GM13976 (cell line): ENCODE measurements at places on chromosomes 12 and 14.
A peak's percentile ranks its signal among the peaks of the same experiment; 100 is the strongest.

DNA sequence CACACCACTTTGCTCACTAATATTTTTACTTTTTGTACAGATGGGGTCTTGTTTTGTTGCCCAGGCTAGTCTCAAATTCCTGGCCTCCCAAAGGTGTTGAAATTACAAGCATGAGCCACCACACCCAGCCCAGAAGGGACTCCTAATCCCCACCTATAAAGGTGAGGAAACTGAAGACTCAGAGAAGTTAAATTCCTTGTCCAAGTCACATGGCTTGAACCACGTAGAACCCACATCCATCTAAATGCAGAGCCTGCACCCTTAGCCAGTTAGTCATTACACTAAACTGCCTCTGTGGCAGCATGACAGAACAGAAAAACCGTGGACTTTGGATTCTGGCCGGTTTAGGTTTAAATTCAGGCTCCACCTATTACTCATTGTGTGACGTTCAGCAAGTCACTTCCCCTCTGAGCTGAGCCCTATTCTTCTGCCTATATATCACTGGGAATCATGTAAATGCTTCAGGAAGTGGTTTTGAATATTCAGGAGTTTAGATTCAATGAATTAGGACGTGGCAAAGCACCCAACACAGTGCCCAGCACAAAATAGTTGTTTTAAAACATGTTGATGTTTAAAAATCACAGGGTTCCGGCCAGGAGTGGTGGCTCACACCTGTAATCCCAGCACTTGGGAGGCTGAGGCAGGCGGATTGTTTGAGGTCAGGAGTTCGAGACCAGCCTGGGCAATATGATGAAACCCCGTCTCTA is 3.0 kb upstream of the CORO1C start:
- no peak for DNase-seq

DNA sequence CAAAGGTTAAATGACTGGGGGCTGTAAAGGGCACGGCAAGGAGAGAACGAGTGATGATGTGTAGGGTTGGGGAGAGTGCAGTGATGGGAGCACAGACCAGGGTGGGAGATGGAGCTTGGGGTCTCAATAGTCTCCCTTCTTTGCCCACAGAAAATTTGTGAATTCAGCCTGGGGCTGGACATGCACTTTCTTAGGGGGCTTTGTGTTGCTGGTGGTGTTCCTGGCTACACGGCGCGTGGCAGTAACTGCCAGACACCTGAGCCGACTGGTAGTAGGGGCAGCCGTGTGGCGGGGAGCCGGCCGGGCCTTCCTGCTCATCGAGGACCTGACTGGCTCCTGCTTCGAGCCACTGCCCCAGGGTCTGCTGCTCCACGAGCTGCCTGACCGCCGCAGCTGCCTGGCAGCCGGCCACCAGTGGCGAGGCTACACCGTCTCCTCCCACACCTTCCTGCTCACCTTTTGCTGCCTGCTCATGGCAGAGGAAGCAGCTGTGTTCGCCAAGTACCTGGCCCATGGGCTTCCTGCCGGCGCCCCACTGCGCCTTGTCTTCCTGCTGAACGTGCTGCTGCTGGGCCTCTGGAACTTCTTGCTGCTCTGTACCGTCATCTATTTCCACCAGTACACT is 1.7 kb downstream of the FITM1 start:
- DNase-seq = no peak

- no peak for DNase-seq
Observed at GRCh38 chr12:92012691-92013090, 133.0 kb downstream of the BTG1 start.

DNA sequence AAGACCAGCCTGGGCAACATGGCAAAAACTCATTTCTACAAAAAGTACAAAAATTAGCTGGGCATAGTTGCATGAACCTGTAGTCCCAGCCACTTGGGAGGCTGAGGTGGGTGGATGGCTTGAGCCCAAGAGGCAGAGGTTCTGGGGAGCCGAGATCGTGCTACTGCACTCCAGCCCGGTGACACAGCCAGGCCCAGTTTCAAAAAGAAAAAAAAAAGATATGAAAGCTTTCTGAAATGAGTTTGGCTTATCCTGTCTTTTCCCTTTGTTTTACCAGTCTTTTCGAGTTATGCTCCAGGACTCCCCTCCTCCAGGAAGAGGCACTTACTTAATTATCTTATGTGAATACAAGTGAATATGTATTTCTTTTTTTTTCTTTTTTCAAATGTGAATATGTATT is 3.2 kb downstream of the BBOF1 start:
- DNase-seq = no peak

GRCh38 chr14:92728759-92729364 is 19.6 kb downstream of the LGMN start:
- DNase-seq = no peak

DNA sequence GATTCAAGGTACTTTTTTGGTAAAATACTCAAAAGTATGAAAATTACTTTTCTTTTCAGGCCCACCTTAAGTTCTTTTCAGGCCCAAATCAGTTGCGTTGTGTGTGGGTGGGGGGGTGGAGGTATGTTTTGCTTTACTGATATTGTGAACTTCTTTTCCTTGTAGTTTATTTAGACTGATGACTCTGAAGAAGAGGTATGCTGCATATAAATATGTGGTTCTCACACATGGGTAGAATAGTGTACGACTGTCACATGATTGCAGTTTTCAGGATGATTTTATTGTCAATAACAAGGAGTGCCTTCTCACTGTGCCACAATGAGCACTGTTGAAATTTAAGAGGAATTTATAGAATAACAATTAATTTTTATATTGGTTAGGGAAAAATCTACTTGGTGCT is 166.6 kb upstream of the ATP2B1 start:
- DNase-seq = no peak

GRCh38 chr12:8987163-8987562 is 2.2 kb upstream of the KLRG1 start:
- no peak for DNase-seq

DNA sequence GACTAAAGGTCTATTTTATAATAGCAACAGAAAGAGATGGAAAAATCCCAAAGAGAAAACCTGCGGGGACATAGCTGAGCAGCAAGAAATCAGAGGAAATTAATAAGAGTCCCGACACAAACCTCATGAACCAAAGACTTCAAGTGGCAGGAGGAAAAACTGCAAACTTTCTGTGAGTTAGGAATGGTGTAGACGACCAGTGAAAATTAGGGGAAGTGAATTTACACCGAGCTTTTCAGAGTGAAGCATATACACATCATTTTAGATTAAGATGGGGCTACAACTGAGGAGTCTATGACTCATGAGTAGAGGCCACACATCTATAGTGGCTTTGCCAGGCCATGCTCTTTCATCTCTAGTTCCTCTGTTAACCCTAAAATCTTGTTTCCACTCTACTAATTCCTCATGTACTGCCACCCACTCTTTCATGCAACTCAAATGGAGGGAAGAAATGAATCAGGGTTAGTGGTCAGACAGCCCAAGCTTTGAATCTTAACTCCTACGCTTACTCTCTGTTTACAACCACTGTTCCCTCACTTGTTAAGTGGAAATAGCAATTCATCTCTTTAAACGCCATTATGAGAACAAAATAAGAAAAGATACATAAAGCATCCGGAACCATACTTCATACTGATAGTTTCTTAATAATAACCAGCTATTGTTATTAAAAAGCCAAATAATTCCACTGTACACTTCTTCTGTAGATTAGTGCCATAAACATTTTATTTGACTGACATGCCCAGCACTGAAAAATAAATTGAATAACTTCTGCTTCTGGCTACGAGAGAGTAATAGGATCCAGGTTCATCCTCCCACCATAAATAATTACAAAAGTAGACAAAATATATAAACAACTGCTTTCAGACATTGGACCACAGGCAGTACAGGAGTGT is 219.3 kb downstream of the RMST start:
- DNase-seq = peak; percentile 30

- DNase-seq = no peak
Observed at GRCh38 chr12:67939611-67940010, 49.6 kb upstream of the IFNG-AS1 start.

- no peak for DNase-seq
Observed at GRCh38 chr14:50476134-50476533, 56.2 kb downstream of the MAP4K5 start.

DNA sequence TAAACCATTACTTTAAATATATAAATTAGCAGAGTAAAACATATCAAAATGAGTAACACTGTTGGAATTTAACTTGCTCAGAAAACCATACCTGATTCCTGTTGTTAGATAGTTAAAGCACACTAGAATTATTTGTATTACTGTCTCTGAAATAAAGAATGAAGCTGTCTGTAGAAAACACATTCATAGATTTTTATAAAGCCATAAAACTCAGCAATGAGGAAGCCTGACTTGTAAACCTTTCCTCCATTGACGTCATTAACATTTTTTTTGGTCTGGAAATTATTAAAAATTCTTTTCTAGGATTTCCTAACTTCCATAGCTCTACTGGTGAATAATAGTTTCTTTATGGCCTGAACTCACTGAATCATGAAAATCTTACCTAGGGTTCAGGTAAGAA is 147.6 kb downstream of the BRMS1L start:
- DNase-seq = no peak

DNA sequence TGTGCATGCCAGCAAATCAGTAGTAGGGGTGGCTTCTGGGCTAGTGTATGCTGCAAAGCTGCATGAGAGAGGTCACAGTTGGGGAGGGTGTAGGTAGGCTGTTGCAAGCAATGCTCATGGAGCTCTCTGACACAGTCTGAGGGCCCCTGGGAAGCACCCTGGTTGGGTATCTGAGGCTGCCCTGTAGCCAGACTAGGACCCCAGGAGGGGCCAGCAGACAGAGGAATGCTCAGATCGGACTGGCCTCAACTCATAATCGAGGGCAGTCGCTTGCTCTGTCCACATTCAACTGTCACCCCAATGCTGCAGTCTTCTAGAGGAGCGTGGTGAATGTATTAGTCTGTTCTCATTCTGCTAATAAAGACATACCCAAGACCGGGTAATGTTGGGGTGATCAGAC is 204.0 kb upstream of the ALG10 start:
- DNase-seq = no peak

DNA sequence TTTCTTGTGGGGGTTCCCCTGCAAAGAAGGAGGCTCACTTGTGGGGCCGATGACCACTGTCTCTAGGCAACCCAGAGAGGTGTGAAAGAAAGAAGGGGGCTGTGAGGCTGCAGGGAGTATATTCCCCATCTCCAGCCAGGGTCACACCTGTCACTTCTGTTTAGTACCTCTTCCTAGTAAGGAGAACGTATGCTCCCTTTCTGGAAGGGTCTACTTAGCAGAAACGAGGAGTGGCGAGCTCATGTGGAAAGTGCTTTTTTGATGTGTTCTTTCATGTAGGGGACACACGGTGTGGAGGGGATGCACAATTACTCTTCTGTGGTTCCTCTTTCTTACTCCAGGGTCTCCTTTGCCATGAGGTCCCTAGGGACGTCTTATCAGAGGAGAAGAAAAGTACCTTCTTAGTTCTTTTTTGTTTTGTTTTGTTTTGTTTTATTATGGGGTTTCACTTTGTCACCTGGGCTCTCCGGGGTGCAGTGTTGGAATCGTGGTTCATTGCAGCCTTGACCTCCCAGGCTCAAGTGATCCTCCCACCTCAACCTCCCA is 58.3 kb downstream of the PRKCH start:
- DNase-seq = no peak

- DNase-seq = no peak
Observed at GRCh38 chr12:12521888-12522287, 40.8 kb downstream of the DUSP16 start.

DNA sequence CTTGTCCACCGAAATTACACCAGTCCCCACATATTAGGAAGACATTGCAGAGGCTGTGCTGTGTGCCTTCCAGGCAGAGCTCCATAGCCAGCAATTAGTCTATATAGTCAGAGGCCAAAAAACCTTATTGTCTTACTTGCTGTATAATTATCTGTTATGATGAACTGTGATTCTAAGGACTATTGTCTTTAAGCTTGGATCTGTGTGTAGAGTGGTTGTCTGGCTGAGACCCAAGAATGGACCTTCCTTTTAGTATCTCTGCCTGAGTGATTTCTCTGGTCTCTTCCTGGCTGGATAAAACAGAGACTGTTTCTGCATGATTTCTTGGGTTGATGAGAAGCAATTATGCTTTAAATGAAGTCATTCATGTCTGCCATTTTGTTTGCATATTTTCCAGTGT is 465.3 kb downstream of the PRKD1 start:
- DNase-seq = no peak

GRCh38 chr12:85138833-85139232 is 102.7 kb downstream of the LRRIQ1 start:
- no peak for DNase-seq

GRCh38 chr14:57302883-57303282 is 34.1 kb downstream of the AP5M1 start:
- no peak for DNase-seq

DNA sequence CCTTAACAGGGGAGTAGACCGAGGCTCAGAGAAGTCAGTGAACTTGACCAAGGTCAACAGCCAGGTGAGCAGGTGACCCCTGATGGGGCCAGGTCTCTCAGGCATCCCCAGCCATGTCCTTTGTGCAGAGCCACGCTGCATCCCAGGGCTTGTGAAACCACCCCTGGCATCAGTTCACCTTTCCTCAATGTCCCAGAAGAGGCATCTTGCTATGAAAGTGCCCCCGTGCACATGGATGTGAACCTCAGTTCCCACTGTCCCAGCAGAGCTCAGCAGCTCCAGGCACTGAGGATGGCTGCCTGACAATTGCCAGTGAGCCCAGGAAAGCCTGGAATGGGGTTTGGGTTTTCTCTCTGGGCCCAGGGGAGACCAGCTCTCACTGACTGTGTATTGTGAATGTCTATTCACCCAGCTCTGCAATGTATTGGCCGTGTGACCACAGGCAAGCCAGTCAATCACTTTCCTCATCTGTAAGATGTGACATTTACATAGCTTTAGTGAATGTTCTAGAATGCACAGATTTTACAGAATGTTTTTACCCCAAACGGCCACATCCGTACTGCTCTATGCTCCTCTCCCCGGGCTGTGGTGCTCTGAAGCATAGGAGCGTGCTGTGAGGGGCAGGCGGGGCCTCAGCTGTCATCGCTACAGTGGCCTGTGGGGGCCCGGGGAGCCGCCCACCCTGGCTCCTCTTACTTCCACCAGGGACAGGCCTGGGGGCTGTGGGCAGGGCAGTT is 4.9 kb downstream of the CACNA2D4 start:
- DNase-seq = peak; percentile 18

- DNase-seq = no peak
Observed at GRCh38 chr12:104136577-104136976, 1.4 kb downstream of the NFYB start.
